ENCODE measurements at places on chromosomes 11 and 22. TPM values are rescaled to one million over a fixed set of nuclear protein-coding genes. Genes with fewer than 3 reads are reported as not detected.
A peak's percentile ranks its signal among the peaks of the same experiment; 100 is the strongest.

DNA sequence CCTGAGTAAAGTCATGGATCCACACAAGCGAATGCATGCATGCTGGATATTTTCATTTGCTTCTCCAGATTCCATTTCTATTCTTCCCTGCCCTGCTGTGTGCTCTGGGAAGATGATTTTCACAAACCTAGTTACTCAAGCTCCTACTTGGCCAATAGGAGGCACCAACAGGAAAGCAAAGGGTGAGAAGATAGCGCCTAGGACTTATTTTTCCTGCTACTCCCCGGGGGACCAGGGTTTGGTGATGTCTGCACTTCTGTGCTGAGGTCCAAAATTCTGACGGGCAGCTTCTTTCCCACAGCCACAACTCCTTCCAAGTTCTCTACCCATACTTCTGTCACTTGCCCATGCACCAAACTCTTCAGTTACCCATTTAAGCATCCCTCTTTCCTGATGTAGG lies 509.3 kb upstream of the TENM4 start:
- no peak for DNase-seq

DNA sequence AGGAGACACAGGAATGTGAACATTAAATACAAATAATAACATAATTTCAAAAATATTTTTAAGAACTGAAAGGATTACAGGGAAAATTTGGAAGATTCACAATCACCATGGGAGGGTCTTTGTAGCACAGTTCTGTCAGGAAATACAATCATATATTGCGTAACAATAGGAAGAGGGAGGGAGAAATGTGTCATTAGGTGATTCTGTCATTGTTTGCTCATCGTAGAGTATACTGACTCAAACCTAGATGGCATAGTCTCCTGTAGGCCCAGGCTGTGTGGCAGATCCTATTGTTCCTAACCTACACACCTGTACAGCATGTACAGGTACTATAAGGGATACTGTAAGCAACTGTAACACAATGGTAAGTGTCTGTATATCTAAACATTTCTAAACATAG lies 330.4 kb downstream of the BRD1 start:
- DNase-seq = no peak

Gene SPTBN2
- 2.2 TPM for total RNA-seq

DNA sequence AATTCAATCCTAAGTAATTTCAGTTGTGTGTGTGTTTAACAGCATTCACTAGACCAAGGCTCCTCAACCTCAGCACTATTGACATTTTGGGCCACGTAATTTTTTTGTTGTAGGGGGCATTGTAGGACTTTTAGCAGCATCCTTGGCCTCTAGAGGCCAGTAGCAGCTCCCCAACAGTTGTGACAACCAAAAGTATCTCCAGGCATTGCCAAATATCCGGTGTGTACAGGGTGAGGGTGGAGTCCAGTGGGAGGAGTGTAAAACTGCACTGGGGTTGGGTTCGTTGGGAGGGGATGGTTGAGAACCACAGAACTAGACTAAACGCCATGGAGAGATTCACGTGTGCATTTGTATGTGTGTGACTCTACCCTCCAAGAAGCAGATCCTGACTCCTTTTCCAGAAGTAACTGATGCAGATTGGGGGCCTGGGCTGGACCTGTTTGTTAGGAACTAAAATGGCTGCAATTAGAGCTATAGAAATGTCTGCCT lies 5.9 kb upstream of the PHF21A start:
- DNase-seq = peak; percentile 55

Gene NPTXR
- 1.5 TPM for total RNA-seq

DNA sequence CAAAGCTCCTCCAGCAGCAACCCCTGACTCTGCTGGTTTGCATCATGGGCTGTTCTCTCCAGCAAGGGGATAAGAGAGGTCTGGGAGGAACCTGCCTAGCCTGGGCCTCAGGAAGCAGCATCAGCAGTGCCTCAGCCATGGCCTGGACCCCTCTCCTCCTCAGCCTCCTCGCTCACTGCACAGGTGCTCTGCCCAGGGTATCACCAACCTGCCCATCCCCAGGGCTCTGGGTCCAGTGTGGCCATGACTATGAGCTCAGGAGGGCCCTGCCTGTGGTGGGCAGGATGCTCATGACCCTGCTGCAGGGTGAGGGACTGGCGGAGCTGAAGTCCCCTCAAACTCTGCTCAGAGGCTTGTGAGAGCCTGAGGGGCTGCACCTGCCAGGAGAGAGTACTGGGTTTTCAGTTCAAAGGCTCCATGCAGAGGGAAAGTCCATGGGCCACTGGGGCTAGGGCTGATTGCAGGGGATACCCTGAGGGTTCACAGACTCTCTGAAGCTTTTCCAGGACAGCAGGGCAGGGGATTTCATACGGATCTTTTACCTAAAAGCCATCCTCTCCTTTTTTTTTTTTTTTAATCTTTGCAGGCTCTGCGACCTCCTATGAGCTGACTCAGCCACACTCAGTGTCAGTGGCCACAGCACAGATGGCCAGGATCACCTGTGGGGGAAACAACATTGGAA lies 115.8 kb upstream of the IGLL5 start:
- no peak for DNase-seq

Gene GATD1
- total RNA-seq = 31.5 TPM

- no peak for DNase-seq
Measured at GRCh38 chr11:63532799-63533475, 3.7 kb upstream of the PLAAT4 start.

DNA sequence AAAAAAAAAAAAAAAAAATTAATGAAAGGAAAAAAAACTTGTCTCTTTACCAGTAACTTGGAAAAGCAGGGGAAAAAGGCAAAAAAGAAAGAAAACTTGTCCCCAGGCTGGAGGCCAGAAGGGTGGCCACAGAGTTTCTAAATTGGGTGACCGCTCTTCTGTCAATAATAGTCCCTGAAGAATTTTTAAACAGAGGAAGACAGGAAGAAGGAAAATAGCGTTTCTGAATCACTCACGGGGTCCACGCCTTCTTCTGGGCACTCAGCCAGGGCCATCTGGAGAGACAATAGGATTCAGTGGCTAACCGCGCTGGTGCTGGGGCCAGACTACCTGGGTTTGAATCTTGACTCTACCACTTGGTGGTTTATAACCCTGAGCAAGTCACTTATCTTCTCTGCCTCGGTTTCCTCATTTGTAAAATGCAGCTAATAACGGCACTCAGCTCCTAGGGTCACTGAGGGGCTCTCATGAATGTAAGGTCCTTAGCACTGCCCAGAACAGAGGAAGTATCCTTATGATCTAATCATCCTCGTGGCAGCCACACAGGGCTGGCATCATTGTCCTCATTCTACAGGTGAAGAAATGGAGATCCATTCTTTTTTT lies 7.0 kb downstream of the C11orf86 start:
- DNase-seq = peak; percentile 94

Gene HOATZ
- total RNA-seq = not detected

Gene OR6A2
- total RNA-seq = 0.59 TPM

DNA sequence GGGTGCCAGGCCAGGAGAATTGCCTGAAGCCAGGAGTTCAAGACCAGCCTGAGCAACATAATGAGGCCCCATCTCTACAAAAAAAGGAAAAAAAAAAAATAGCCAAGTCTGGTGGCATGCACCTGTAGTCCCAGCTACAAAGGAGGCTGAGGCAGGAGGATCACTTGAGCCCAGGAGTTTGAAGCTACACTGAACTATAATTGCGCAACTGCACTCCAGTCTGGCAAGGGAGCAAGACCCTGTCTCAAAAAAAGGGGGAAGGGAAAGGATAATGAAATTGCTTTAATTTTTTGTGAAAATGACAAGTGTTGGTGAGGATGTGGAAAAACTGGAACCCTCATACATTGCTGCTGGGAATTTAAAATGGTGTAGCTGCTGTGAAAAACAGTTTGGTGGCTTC lies 19.2 kb downstream of the STK33 start:
- no peak for DNase-seq

Data from osteoblast (primary cell).